Neural crest cell (in vitro differentiated cells): ENCODE measurements at places on chromosomes 5 and 9.

DNA sequence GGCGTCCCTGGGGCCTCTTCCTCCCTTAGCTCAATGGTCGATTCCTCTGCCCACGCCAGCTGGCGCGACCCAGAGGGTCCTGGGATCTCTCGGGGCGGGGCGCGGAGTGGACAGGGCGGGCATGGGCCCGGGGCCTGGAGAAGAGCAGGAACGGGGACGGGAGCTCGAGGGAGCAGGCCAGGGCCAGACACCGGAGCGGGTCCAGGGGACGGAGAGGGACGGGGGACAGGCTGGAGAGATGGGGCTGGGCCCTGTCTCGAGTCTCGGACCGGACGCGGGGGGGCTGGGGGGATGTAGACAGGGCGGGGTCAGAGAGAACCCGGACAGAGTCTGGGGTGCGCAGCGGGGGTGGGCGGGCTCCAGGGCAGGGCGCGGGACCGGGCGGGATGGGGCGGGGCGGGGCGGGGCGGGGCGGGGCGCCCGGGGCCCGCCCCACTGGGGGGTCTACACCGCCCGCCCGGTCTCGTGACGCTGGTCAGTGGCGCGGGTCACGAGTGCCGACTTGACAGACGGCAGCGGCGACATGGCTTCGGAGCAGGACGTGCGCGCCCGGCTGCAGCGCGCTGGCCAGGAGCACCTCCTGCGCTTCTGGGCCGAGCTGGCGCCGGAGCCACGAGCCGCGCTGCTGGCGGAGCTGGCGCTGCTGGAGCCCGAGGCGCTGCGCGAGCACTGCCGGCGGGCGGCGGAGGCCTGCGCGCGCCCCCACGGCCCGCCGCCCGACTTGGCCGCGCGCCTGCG, at the start of gene UAP1L1:
TSS of gene UAP1L1 (plus strand) at position 508 of the 738 bp plus-strand sequence. CDS start at position 524, 16 bp downstream.
- H3K4me1 ChIP-seq = no peaks in the 10 kb centered on the region
- H3K27ac ChIP-seq = no peak within 1 kb of the TSS
- H3K4me3 ChIP-seq = peak within 1 kb of the TSS; percentile 49
- DNase-seq = no peak

- H3K4me3 ChIP-seq = no peak overlapping the region
- no peak for DNase-seq
- no peak overlapping the region for H3K27ac ChIP-seq
- H3K27me3 ChIP-seq = no peaks in the 10 kb centered on the region
- H3K36me3 ChIP-seq = no peaks in the 10 kb centered on the region
These were observed 66.7 kb upstream of the PCA3 start for GRCh38 chr9:76697554-76697953.

- no peaks in the 10 kb centered on the region for H3K4me1 ChIP-seq
- peaks cover 91% of the 10 kb centered on the region for H3K27me3 ChIP-seq
- no peak overlapping the region for H3K27ac ChIP-seq
- no peak for DNase-seq
- no peak overlapping the region for H3K4me3 ChIP-seq
- no peaks in the 10 kb centered on the region for H3K36me3 ChIP-seq
These were observed 6.1 kb upstream of the GABBR2 start for GRCh38 chr9:98714833-98715232.

GRCh38 chr9:22119522-22120158, 110.5 kb upstream of the CDKN2B start:
- no peak overlapping the region for H3K27ac ChIP-seq
- no peaks in the 10 kb centered on the region for H3K36me3 ChIP-seq
- H3K4me1 ChIP-seq = peaks cover 15% of the 10 kb centered on the region
- H3K4me3 ChIP-seq = no peak overlapping the region

DNA sequence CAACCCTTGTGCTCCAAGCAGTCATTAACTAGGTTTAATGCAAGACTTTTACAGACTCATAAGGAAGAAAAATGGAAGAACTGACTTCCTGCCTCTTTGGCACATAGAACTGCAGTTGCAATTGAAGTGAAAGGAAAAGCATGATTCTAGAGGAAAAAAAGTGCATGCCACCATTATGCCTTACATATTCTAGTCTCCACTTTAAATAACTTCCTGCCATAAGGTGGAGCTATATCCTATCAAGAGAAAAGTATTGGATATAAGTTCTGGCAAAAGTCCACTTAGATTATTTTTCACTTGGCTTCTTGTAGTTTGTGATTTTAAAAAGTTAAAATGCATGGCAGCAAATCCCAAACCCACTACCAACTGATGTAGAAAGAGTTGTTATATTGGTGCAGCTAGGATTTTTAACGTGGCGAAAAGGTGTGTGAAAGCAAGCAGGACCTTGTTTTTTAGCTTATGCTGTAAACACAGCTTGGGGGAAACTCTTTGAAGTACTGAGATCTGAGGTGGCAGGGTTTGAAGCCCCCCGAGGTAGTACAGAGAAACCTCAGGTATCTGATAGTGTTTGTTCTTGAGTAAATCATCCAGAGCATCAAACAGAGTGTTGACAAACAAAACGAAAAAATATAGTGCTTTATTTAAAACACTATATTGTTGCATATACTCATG, 117.9 kb downstream of the ANXA1 start:
- no peak overlapping the region for H3K4me3 ChIP-seq
- no peaks in the 10 kb centered on the region for H3K4me1 ChIP-seq
- H3K27me3 ChIP-seq = no peaks in the 10 kb centered on the region
- no peak for DNase-seq
- H3K27ac ChIP-seq = no peak overlapping the region

GRCh38 chr5:179192891-179193470, 132.8 kb downstream of the ZNF354C start:
- no peak overlapping the region for H3K27ac ChIP-seq
- no peaks in the 10 kb centered on the region for H3K36me3 ChIP-seq
- DNase-seq = no peak
- no peak overlapping the region for H3K4me3 ChIP-seq
- H3K27me3 ChIP-seq = no peaks in the 10 kb centered on the region

DNA sequence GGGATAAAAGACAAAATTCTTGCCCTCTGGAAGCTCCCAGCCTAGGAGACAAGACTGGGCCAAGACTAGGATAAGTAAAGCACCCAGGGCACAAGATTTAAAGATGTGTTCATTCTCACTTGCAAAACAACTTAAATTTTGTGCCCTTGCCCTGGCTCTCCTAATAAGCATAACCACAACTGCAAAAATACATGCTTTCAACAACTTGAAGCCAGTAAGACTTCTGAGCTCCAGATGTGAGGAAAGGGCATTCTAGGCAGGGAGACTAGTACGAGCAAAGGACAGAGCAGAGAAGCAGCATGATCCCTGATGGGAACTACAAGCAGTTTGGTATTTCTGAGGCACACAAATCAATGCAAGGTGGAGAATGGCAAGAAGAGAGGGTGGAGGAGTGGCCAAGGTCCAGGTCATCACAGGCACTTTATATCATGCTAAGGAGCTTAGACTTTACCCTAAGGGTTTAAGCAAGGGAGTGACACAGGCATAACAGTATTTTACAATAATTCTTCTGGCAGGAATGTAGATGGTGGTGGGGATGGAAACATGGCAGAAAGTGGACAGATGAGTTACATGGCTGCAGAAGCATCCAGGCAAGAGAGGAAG, 30.1 kb upstream of the SIL1 start:
- H3K36me3 ChIP-seq = no peaks in the 10 kb centered on the region
- no peaks in the 10 kb centered on the region for H3K27me3 ChIP-seq
- H3K27ac ChIP-seq = no peak overlapping the region
- no peaks in the 10 kb centered on the region for H3K4me1 ChIP-seq
- no peak for DNase-seq

- no peaks in the 10 kb centered on the region for H3K27me3 ChIP-seq
- H3K36me3 ChIP-seq = no peaks in the 10 kb centered on the region
- H3K27ac ChIP-seq = no peak overlapping the region
- H3K4me1 ChIP-seq = peaks cover 7% of the 10 kb centered on the region
These were observed 261.4 kb upstream of the KLF4 start for GRCh38 chr9:107750741-107751566.

GRCh38 chr9:34049630-34050384, 1.1 kb upstream of the UBAP2 start:
- peak overlapping the region; percentile 99 for H3K4me3 ChIP-seq
- H3K36me3 ChIP-seq = peaks cover 2% of the 10 kb centered on the region
- H3K4me1 ChIP-seq = peaks cover 38% of the 10 kb centered on the region
- H3K27me3 ChIP-seq = peaks cover 4% of the 10 kb centered on the region
- no peak for DNase-seq
